Activated naive CD4-positive, alpha-beta T cell treated with Interleukin-2 at 50 U/mL for 16 hours (primary cell): ENCODE measurements at places on chromosomes 6 and 20.

GRCh38 chr6:112683926-112684325, 336.8 kb downstream of the RFPL4B start:
- DNase-seq, result no peak

- no peak for DNase-seq
These were observed 407.0 kb upstream of the SOX4 start for GRCh38 chr6:21186479-21187055.

GRCh38 chr6:30112402-30112994, 392 bp downstream of the TRIM31 start:
- no peak for DNase-seq

DNA sequence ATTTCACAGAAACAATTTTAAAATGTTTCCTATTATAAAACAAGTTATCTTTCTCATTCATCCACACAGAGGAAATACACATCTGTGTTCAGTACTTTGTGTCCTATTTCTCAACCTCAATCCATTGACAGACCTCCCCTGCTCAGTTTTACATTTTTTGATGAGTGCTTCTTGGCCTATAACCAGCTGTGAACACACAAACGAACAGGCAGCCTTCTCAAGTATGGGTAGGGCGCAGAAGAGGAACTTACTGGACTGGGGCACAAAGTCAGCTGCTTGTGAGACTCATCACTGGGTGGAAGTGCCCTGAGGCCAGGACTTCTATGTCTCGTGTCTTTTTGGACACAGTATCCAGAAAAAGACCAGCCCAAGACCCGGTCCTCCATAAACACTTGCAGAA, 2.8 kb downstream of the RPS6KA2 start:
- DNase-seq, result no peak

DNA sequence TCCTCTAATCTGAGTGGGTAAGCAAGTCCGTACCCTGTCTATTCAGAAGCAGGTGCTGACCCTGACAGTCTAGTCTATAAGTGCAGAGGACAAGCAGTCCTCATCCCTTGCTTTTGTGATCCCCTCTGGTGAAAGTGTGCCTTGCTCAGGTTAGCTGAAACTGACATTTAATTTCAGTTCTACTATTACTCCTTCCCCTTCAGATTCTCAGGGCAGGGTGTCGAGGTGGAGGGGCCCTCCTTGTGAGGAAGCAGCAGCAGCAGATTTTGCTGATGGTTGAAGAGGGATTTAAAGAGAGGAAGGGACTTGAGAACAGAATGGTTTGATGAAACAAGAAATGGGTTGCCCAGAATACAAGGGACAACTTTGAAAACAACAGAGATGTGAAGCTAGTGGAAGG, 309.3 kb downstream of the CLIC5 start:
- no peak for DNase-seq

- DNase-seq, result no peak
These were observed 265.6 kb upstream of the BTBD3 start for GRCh38 chr20:11652128-11652527.

DNA sequence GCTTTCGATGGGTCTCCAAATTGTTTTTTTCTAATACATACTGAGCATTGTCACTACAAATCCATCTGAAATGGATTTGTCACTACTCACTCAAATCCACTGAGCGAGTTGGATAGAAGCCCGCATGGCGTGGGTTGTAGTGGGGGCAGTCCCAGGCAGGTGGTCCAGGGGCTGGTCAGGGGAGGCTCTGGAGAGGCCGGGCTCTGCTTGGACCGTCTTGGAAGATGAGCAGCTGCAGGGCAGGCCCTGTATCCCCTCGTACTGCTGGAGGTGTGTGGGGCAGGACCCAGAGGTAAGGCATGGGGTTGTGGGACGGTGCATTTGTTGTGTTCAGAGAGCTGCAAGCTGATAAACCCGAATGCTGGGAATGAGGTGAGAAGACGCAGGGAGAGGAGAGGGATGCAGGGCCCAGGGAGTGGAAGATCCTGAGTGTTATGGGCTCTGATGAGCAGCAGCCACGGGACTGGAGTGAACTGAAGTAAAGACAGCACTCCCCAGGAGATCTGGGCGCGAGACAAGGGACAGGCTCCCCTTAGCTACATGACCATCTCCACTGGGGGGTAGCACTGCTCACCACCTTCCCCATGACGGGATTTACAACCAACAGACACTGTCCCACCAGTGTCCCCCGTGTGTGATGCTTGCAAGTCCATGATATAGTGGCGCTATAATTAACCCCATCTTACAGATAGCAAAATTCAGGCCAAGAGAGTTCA, 45.9 kb downstream of the PSMG4 start:
- DNase-seq, result no peak

DNA sequence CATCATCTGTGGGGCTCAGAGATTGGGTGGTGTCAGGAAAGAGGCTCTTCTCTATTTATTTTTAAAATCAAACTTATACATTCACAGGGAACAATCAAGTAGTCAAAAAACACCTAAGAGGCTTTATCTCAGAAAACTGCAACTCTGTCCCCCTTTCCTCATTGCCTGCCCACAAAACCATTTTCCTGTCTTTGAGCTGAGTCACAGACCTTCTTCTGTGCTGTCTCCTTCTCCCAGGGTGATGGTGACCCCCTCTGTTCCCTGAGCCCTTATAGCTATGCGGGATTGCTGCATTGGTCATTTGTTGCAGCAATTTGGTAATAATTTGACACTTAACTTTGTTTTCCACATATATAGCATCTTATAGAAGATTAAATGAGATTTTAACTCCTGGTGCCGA, 195.2 kb upstream of the PROKR2 start:
- no peak for DNase-seq

DNA sequence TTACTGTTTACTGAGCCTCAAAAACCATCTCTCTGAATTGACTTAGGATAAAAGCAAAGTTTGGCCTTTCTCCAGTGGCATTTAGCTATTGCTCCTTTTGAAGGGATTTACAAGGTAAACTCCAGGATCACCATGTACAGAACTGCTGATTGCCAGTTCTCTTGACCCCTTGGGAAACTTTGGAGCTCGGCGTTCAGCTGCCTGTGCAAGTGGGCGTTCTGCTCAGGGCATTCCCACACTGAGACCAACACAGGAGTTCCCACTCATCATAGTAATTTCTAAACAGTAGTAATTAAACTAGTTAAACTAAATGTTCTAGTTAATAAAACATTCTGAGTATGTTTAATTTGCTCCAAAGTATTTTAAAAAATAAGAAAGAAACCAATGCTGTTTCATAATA, 14.9 kb downstream of the KCNQ5 start:
- no peak for DNase-seq

- DNase-seq, result no peak
These were observed 20.8 kb upstream of the MUC21 start for GRCh38 chr6:30962716-30963115.

DNA sequence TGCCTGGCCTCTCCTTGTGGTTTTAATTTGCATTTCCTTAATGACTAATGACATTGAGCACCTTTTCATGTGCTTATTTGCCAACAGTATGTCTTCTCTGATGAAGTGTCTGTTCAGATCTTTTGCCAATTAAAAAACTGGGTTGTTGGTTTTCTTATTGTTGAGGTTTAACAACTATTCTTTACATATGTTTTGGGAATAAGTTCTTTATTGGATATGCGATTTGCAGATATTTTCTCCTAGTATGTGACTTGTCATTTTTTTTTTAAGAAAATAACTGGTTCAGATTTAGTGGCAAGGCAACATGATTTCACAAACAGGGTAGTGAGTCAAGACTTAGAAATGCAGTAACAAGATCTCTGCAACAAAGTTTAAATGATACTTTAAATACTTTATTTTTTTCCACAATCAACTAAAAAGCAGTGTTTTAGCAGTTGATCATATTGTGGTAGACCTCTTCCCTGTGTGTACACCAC, 67.8 kb downstream of the TIAM2 start:
- no peak for DNase-seq

DNA sequence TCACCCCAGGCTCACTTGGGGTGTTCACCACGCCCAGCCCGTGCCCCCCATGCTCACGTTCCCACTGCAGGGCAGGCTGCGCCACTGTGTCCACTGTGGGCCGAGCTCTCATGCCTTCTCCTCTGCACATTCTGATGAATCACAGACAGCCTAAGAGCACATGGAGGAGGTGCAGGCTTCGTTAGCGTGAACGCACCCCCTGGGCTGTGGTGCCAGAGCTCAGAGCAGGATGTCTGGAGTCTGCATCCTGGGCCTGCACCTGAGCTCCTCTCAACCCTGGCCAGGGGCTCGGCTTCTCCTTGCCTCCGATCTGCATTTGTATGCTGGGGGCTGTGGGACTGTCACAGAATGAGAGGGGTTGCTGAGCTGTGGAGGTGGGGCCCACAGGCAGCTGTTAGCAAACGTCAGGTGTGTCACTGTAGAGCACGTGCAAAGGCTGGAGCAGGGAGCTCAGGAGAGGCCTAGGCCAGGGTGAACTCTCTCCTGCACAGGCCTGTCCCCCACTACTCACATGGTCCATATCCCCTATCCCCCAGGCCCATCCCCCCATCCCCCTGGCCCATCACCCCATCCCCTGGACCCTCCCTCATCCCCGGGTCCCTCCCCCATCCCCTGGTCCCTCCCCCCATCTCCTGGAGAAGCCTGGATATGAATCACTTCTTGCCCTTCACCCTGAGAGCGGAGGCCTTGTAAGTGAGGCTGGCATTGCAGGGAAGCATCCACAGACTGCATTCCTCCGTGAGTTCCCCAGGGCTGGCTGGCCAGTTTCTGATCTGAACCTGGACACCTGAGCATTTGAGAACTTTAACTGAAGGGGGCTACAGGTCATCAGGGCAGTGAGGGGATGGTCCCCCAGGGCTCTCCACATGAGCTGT, 309.5 kb downstream of the TAF4 start:
- DNase-seq, result no peak

- DNase-seq, result no peak
These were observed 291.7 kb downstream of the SMOC2 start for GRCh38 chr6:168732676-168733075.
